Stimulated activated CD8-positive, alpha-beta memory T cell treated with anti-CD3 and anti-CD28 coated beads, Interleukin-2, amount 100 ng/mL, for 48 hours (primary cell): ENCODE measurements at places on chromosomes 12 and 14.

GRCh38 chr14:35883677-35884293 lies 57.6 kb downstream of the BRMS1L start:
- no peak for DNase-seq

DNA sequence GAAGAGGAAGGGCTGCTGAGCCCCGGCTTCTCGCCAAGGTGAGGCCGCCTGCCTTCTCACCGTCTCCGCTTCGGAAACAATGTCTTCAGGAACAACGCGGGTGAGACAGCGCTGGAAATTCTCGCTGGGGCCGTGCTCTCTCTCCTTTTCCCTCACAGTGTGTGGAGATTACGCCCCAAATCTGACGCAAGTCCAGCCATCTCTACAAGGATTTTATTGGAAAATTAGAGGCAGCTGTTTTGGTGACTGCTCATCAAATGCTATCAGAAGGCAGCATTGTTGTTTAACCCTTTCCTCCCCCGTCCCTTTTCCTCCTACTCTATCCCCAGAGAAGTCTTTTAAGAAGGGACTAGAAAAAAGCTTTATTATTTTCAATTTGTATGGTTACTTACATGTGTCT lies 53.5 kb downstream of the PIWIL1 start:
- DNase-seq = no peak

DNA sequence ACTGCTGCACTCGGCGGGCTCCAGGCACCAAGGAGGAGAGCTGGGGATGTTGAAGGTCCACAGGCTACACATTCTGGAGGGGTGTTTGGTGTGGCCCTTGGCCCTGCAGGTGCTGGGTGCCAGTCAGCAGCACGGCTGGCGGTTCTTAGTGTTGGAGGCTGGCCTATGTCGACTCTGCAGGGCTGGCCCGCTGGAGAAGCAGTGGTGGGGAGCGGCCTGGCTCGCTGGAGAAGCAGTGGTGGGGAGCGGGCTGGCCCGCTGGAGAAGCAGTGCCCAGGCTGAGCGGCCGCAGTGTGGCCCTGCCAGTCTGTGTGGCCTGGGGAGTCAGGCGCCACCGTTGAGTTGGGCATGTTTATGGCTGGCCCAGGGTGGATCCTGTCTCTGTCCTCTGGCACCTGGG lies 27.3 kb downstream of the MTA1 start:
- no peak for DNase-seq

DNA sequence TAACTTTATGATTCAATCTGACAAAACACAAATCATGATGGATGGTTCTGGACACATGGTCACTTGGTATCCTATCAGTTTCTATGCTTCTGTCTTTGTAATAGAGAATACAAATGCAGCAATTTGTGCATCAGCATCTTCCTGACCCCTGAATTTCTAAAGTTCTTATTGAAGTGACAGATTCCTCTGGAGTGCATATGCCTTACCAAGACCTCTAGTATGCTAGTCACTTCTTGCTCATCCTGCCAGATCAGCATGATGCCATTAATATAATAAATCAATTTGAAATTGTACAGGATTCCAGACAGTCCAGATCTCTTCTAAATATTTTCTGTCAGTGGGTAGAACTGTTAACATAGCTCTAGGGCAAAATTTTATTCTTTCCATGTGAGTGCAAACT lies 40.6 kb upstream of the GLIPR1 start:
- DNase-seq = no peak

DNA sequence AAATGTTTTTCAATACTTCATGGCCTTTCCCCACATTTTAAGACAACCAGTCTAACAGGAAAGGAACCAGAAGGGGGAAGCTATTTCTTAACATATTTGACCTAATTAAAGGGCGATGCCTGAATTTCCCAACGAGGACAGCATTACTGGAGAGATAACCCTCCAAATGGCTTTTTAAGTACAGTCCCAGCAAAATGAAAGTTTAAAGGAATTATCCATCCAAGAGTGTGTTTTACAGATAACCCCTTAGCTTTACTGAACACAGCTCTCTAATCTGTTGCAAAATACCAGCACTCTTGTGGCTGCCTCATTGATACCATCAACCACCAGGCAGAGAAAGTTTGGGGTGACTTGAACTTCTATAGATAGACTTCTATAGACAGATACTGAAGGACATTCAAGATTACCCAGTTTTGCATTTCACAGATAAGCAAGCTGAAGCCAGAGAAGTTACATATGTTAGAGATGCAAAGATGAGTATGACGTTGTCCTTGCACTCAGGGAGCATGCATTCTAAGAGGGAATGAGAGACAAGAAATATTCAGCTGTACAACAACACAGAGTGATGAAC lies 41.3 kb upstream of the DUSP6 start:
- DNase-seq = no peak

DNA sequence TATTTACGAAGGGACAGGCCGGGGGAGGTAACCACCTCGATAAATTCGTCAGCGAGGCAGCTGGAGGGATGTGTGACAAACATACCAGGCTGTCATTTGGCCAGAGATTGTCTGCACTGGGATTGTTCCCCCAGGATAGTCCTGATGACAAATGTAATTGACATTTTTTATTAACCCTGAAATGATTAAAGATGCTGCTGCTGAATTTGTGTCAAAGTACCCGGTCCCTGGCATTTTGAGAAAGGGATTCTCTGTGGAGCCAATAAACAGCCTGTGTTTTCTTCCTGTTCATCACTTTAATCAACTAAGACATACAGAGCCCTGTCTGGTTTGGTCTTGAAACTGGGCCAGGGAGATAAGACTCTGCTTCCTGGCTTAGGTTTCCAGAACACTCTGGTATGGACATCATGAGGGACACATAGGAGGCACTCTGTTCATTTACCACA lies 117.6 kb downstream of the SLC25A47 start:
- DNase-seq = no peak

- no peak for DNase-seq
Observed at GRCh38 chr12:12331896-12332295, 18.1 kb downstream of the MANSC1 start.

DNA sequence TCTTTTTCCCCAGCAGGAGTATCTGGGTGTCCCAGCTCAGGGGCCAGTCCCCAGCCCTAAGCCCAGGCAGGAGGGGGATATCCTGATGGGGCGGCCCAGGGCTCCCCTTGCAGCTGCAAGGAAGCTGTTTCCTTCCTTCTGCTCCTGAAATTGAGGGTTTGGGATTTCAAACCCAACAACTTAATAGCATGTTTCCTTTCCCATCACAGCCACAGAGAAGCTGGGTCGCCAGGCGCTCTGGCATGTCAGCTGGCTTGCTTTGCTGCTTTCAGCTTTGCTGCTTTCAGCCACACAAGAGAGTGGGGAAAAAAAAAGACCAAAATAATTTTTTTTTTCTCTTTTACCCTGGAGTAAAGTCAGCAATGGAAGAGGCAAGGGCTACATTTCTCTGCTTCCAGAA lies 30.0 kb downstream of the HVCN1 start:
- no peak for DNase-seq

DNA sequence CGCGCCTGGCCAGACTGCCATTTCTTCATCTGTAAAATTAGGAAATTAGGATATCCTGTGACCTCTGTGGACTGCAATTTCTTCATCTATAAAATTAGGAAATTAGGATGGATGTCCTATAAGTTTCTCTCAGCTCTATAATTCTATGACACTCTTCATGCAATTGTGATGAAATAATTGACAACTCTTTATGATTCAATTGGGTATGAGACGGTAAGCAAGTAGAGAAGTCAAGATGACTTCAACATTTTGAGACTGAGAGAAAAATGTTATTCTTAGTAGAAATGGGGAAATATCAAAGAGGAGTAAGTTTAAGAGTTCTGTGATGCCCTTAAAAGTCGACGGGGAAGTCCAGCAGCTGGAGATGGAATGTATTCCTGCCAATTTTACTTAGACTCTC lies 12.0 kb downstream of the KIAA0586 start:
- DNase-seq = no peak

GRCh38 chr12:54935235-54935951 lies 49.2 kb downstream of the TESPA1 start:
- peak; percentile 16 for DNase-seq

DNA sequence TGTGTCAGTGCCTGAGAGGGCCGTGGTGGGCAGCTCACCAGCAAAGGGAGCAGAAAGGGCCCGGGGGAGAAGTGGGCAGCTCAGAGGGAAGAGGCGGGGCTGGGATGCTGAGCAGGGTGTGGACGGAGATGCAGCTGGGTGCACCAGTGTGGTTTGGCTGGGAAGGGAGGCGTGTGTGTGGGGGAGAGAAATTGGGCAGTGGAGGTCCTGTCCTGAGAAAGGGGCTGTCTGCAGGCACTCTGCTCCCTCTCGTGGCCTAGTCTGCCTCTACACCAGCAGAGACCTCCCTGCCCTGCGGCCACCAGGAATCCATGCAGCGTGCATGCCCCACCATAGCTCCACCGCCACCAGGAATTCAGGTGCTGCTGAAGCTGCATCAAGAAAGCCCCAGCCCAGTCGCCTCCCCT lies 6.4 kb downstream of the TMEM121 start:
- no peak for DNase-seq

GRCh38 chr14:61927520-61927919 lies 165.3 kb downstream of the SNAPC1 start:
- DNase-seq = no peak

DNA sequence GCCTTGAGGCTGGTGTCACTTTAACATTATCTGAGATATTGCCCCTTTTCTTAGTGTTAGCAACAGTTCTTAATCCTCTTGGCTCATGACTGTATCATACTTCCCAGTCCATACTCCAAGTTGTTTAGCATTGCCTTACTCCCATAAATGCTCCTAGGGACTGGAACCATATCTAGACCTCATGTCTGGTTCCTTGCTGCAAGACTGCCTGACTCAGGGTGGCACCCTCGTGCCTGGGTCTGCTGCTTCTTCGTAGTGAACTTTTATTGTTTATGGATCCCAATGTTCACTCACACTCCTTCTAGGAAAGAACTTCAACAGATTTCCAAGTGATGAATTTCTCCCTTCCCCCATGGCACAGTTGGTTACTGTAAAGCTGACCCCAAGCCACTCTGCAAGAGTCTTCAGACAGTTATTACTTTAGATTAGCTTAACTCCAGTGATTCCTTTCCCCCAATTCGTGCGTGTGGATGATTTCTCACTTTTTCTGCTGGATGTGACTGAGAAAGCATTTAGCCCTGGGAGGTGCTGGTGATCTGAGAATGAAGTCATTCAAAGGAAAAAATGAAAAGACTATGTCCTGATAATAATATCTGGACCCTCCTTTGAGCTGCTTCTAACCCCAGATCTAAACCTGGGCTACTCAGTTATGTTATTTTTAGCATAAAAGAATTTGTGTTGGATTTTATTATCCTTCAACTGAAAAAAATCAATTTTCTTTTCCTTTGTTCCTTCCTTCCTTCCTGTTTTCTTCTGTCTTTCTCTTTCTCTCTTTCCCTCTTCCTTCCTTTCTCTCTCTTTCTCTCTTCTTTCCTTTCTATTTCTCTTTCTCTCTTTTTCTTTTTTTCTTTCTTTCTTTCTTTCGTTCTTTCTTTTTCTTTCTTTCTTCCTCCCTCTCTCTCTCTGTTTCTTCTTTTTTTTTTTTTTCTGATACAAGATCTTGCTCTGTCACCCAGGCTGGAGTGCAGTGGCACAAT lies 47.5 kb upstream of the PPP1R12A start:
- no peak for DNase-seq

GRCh38 chr14:25537846-25538455 lies 488.0 kb upstream of the STXBP6 start:
- no peak for DNase-seq

- no peak for DNase-seq
Observed at GRCh38 chr12:5197656-5198055, 154.0 kb downstream of the KCNA5 start.

- DNase-seq = no peak
Observed at GRCh38 chr12:132502149-132502881, 12.4 kb downstream of the FBRSL1 start.

DNA sequence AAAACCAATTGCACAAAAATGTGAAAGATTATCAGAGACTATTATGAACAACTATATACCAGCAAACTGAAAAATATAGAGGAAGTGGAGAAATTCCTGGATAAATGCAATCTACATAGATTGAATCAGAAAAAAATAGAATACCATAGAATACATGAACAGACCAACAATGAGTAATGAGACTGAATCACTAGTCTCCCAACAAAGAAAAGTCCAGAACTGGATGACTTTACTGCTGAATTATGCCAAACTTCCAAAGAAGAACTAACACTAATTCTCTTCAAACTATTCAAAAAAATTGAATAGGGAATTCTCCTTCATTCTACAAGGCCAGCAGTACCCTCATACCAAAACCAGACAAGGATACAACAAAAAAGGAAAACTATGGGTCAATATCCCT lies 60.6 kb downstream of the GUCY2C start:
- DNase-seq = no peak

DNA sequence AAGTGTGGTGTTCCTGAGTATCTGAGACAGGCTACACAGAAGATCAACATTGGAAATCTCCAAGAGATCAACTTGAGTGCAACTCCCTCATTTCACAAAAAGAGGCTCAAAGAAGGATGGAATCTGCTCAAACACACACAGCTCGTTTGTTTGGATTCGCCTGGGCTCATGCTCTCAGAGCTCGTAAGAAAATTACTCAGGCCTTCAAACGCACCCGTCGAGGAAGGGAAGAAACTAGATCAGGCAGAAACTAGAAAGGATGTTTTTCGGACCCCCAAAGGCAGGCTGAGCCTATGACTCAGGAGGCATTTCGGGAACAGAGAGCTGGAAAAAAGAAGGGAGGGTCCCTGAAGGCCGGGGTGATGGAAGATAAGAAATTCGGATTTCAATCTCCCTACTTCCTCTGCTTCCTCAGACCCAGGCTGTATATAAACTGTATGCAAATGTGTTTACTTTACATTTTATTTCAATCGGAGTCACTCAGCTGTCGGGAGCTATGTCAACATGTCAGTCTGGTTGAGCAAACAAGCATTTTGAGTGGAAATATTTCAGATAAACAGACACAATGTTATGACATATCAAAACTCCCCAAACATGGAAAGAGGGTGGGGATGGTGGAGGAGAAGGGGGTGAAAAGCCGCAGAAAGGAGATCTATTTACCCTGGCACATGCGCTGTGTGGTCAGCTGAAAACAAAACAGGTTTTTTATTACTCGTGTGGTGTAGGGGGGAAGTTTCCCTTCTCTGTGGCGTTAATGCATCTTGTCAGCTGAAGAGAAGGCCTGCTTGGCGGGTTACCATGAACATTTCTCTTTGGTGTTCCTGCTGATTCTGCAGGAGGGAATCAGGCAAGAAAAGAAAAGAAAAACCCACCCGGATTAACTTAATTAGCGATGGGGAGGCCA lies 129.1 kb upstream of the TBX3 start:
- no peak for DNase-seq
